ENCODE measurements at places on chromosomes 4 and X.

DNA sequence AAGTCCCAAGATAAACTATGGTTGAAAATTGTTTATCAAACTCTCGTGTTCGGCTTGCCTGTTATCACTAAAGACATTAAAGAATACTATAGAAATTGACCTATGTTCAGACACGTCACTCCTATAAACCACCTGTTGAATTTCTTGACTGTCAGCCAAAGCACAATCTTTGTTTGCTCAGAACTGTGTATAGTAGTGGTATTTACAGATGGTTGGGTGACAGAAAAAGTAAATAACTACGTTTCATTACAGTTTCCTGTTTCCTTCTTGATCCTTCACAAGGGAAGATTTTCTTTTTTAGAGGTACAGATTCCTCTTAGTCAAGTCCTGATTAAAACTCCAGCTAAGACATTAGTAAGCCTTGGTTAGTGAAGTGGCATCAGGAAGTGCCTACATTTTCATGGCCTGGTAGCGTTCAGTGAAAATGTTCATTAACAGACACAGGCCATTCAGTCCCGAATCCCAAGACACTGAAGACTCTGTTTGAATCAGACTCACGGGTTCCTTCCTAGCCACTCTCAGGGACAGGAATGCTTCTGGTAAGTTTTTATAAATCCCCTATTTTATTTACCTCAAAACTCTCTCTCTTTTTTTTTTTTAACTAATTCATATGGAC lies at the start of gene SMIM31:
Gene SMIM31 (plus strand): TSS at position 259 of the 616 bp plus-strand sequence. CDS start 16,313 bp downstream, outside the sequence.
- no peak for DNase-seq

- peak; percentile 27 for DNase-seq
These were observed 248.1 kb downstream of the C4orf33 start for GRCh38 chr4:129344058-129344457.

- DNase-seq, result no peak
These were observed 39.7 kb downstream of the PRSS12 start for GRCh38 chr4:118313098-118313497.

DNA sequence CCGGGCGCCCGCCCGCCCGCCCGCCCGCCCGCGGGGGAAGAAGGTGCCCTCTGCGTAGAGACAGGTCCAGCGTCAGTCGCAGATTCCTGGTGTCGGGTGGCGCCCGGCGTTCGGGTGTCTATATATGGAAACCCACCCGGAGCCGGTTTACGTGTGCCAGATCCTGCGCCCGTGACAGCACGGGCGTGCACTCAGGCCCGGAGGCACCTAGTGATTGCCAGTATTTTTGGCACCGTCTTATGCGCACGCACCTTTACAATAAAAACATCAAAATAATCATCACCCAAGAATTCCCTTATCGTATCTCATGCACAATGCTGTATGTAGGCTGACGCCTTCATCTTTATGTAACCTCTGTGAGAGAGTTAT lies 519 bp downstream of the SLC25A4 start:
- peak; percentile 22 for DNase-seq

DNA sequence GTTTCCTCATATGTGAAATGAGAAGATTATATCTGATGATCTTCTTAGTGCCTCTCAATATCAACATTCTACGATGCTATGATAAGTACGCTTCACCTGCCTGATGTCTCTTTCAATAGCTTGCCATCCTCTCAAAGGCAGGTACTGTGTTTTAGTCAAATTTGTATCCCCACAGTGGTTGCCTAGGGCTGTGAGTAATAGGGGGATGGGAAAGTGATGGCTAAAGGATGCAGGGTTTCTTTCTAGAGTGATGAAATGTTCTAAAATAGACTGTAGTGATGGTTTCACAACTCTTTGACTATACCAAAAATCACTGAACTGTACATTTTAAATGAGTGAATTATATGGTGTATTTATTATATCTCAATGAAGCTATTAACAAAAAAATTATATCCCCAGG lies 142.8 kb downstream of the HS6ST2 start:
- DNase-seq, result no peak

DNA sequence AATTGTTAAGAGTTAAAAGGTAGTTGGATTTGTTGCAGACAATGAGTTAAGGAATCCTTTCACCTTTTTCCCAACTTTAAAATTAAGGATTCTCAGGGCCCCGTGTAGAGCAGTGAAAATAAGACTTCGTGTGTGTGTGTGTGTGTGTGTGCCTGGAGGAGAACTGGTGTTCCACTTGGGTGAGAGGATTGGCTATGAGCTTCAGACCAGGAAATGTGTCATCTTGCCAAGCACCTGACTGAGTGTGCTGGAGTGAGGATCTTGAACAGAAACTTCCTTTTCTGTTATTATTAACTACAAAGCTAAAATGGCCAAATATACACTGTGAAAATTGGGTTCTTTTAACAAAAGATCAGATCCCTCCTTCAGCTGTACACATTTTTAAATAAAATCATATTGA lies 113.1 kb upstream of the VCX2 start:
- peak; percentile 21 for DNase-seq

GRCh38 chrX:44085209-44085608 lies 112.0 kb upstream of the NDP start:
- no peak for DNase-seq

GRCh38 chrX:20988118-20988517 lies 386.1 kb upstream of the CNKSR2 start:
- no peak for DNase-seq

GRCh38 chr4:2367626-2368025 lies 50.8 kb downstream of the ZFYVE28 start:
- no peak for DNase-seq

GRCh38 chr4:138938366-138938690 lies 77.3 kb upstream of the NOCT start:
- DNase-seq, result peak; percentile 43

DNA sequence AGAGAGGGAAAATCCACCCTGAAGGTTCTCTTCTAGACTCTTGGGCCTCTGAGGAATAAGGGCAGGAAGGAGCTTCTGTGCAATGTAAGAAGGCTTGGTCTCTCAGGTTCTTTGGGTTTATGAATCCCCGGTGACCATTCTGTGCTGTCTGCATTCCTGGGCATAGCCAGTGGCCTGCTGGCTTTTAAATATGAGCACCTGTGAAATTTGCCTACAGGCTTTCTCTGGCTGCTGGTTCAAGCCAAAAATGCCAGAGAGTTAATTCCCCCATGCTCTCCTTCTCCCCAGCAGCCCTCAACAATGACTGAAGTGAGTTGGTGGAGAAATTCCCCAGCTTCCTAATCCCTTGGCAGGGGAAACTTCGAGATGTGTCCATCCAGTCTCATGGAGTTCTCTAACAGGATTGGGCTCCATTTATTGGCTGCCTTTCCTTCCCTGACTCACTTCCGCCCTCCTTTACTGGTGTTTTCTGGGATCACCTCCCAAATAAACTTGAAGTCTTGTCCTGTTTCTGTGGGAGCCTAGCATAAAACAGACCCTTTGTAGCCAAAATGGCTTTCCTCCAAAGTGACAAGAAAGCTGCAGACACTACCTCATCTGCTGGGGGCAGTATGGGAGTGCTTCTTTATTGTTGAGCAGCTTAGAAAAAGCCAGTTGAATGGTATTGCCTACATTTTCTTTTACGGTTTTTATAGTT lies 179.4 kb upstream of the CASK start:
- no peak for DNase-seq

- DNase-seq, result no peak
These were observed 79.5 kb downstream of the PRKG2 start for GRCh38 chr4:81135501-81135900.

DNA sequence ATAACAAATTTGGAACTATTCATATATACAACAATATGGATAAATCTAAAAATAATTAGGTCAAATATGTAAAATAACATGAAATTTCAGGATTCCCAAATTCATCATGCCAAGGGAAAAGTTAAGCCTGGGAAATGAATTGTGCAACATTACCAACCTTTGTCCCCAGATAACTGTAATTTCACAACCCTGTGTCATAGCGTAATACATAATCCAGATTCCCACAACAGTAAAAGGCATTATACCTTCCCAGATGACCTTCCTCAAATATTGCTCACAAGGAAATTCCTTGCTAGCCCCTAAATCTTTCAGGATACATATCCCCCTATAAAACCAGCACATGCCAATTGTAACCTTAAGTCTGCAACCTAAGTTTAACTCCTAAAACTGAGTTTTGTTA lies 32.9 kb upstream of the RAB40A start:
- DNase-seq, result no peak

GRCh38 chr4:145956288-145956890 lies 17.8 kb upstream of the ZNF827 start:
- DNase-seq, result peak; percentile 43

DNA sequence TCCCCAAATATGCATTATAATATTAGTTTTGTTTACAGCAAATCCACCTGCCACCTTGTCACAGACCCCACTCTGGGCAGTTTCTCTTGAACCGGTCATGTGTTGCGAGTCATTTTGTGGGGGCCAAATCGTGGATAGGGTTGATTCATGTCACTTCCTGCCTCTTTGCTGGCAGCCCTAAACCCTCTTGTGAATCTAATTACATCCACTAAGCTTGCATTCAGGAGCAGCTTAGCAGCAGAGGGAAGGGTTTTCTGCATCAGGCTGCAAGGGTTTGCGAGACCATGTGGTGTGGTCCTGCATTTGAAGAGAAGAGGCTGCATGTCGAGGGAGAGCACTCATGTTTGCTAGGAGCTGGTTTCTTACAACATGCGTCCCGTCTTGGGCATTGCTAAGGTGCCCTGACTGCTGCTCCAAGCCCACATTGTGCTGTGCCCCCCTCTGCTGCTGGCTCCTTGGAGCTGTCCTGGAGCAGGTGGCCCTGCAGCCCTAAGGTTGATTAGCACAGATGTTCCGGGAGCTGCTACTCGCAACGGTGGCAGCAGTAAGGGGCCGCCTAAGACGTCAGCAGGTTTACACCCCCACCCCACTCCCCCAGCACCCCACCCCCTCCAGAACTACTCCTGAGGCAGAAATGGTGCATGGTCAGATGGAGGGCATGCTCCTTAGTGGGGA lies 88.9 kb upstream of the CLDN34 start:
- DNase-seq, result no peak

DNA sequence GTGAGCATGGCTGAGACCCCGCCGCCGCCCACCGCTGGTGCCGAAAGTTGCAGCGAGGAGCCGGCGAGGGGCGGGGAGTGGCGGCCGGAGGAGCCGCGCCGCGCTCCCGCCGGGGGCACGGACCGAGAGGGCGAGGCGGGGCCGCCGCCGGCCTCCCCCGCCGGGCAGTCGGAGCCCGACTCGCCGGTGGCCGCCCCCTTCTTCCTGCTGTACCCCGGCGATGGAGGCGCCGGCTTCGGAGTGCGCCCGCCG lies 16.5 kb downstream of the UTP3 start:
- DNase-seq, result peak; percentile 14

GRCh38 chr4:163448540-163449203 lies 24.9 kb downstream of the TKTL2 start:
- DNase-seq, result peak; percentile 18

GRCh38 chrX:119570351-119570835 lies 4.0 kb upstream of the UBE2A start:
- no peak for DNase-seq

GRCh38 chrX:6238576-6238975 lies 9.9 kb upstream of the NLGN4X start:
- DNase-seq, result no peak

- DNase-seq, result no peak
These were observed 5.6 kb upstream of the ADD1 start for GRCh38 chr4:2837904-2838496.

- DNase-seq, result no peak
These were observed 176.0 kb downstream of the MAML3 start for GRCh38 chr4:139977838-139978609.

DNA sequence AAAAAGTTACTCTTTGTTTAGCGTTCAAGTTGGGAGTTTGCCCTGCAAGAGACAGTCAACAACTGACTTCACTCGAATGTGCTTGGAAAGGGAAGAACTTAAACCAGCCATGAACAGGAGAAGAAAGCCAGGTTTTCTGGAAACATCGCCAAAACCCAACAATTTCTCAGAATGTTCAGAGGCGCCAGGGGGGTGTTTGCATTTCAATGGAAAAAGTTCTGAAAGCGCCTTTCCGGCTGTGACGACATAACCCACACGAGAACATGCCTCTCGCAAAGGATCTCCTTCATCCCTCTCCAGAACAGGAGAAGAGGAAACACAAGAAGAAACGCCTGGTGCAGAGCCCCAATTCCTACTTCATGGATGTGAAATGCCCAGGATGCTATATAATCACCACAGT lies 78.1 kb upstream of the ADGRA3 start:
- DNase-seq, result no peak

DNA sequence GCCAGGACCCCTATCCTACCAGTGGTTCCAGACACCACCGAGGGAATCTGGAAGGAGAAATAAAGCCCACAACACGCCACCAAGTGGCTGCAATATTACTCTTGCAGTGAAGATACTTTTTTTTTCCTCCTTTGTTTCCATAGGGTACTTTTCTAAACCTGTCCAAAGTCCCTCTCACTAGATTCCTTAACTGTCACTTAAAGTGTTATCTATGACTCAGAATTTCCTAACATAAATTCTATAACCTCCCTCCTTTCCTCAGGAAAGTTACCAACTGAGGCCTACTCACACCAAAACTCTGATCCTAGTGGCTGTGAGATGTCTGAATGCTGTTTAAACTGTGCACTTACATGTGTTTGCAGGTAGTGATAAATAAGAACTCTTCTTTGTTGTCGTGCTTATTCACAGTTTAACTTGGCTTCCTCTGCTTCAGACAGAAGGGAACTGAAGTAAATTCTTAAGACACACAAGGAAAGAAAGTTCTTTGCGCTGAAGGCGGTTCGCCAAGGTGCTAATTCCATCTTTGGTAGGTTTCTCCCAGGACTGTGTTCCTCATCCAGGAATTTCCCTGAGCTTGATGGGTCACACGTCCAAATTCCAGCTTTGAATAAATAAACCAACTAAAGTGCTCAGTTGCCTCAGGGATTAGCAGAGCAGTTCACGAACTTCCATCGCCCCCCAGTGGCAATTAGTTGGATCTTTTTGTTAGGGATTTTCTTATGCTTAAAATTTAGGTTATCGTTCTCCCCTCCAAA lies 10.7 kb upstream of the HCCS start:
- DNase-seq, result peak; percentile 57

DNA sequence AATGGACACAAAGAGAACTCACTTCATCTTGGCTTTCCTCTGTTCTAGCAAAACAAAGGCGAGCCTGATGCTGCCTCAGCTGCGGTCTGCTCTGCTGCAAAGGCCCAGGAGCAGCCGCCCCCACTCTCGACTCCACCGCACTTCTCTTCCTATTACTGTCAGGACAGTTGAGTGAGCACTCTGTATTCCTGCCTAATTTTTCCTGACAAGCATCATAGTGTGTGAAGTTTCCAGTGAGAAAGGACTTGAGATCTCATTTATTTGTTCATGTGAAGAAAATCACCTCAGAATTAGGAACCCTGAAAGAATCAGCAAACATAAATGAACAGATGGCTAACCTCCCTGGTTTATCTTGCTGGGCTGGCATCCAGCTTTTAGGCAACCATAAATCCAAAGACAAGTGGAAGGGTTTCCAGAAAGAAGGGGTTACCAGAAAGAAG lies 15.6 kb downstream of the SCARB2 start:
- DNase-seq, result no peak

DNA sequence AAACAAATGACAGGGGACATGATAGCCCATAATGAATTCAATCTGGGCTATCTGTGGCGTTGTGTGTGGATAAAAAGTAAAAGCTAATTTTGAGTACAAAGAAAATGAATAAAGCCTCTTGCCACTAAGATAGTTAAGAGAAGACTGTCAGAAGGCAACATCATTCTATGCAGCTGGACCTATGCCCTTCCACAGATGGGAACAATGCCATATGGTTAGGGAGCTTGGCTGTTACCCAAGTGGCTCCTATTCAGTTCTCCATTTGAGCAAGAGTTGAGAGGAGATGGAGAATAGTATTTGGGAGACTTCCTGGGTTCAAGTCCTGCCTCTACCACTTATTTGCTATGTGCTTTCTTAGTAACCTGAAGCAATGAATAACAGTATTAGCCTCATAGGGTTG lies 107.7 kb downstream of the ANXA3 start:
- no peak for DNase-seq

- no peak for DNase-seq
These were observed 149.2 kb downstream of the STK32B start for GRCh38 chr4:5200513-5200912.
